ENCODE measurements at places on chromosomes 7 and 10.
A peak's percentile ranks its signal among the peaks of the same experiment; 100 is the strongest.

DNA sequence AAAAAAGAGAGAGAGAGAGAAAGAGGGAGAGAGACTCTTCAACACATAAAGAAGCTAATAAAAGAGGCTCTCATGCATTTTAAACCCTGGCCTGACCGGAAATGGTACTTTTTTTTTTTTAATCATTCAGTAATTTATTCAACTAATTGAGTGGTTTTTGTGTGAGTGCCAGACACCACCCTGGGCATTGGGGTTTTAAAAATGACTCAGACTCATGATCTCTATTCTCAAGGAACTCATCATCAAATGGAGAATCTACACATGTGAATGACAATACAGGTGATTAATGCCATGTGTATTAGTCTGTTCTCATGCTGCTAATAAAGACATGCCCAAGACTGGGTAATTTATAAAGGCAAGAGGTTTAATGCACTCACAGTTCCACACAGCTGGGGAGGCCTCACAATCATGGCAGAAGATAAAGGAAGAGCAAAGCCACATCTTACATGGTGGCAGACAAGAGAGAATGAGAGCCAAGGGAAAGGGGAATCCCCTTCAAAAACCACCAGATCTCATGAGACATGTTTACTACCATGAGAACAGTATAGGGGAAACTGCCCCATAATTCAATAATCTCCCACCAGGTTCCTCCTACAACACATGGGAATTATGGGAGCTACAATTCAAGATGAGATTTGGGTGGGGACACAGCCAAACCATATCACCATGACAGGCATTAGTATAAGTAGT is 158.5 kb upstream of the AUTS2 start:
- no peak for DNase-seq

GRCh38 chr10:86368987-86369386 is 2.4 kb upstream of the GRID1 start:
- no peak for DNase-seq

- DNase-seq, result no peak
These were observed 8.1 kb downstream of the GLCCI1 start for GRCh38 chr7:7976677-7977076.

GRCh38 chr7:129354428-129355157 is 79.6 kb upstream of the STRIP2 start:
- DNase-seq, result no peak

GRCh38 chr7:41633690-41634089 is 69.2 kb downstream of the INHBA start:
- DNase-seq, result no peak

DNA sequence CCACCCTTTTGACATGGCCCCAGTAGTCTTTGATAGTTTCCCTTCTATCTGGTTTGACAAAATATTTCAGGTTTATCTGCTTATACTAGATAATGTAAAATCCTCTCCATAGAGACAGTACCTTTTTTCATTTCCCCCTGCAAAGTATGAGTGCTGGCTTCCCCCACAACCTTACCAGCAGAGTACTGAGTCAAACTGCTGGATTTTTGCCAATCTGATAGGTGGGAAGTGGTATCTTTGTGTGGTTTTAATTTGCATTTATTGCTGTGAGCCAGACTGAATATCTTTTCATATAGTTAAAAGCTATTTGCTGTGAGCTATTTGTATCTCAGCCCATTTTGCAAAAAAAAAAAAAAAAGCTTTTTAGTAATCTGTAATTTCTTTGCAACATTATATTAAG is 32.1 kb upstream of the HECTD2 start:
- DNase-seq, result peak; percentile 3

DNA sequence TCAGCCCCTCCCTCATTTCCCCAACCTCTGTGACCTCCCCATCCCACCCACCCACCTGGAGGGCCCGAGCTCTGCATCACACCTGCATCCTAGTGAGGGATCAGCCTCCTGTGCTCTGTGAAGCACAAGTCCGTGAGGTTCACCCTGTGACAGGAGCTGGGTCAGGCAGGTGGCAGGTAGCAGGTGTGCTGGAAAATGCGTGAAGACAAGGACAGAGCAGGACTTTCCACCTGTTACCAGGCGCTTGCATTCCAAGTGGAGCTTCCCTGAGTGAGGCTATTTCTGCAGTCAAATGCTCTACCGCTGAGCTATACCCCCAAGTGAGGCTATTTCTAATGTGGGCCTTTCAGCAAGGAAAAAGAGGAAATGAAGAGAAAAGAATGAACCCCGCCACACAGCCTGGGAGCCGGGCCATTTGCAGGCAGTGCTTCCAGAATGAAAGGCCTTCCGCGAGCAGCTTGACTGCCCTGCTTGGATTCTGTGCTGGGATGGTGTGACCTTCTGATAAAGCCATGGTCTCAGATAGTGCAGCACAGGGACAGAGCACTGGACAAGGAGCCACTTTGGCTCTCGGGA is 13.3 kb upstream of the CPXM2 start:
- no peak for DNase-seq

DNA sequence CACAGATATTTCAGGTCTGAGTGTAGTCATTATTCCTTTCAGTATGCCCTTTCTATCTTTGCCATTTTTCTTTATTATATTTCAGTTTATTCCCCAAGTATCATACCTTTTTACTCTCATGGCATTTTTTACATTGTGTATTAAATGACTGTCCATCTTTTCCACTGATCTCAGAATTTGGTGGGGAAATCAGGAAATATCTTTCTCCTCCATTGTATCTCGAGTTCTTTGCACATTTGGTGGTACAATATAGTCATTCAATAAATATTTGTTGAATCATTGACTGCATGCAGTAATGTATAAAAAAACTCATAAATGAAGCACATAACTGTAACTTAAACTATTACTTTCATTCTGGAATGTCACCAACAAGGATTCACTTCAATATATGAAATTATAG is 354.7 kb downstream of the HGF start:
- no peak for DNase-seq

DNA sequence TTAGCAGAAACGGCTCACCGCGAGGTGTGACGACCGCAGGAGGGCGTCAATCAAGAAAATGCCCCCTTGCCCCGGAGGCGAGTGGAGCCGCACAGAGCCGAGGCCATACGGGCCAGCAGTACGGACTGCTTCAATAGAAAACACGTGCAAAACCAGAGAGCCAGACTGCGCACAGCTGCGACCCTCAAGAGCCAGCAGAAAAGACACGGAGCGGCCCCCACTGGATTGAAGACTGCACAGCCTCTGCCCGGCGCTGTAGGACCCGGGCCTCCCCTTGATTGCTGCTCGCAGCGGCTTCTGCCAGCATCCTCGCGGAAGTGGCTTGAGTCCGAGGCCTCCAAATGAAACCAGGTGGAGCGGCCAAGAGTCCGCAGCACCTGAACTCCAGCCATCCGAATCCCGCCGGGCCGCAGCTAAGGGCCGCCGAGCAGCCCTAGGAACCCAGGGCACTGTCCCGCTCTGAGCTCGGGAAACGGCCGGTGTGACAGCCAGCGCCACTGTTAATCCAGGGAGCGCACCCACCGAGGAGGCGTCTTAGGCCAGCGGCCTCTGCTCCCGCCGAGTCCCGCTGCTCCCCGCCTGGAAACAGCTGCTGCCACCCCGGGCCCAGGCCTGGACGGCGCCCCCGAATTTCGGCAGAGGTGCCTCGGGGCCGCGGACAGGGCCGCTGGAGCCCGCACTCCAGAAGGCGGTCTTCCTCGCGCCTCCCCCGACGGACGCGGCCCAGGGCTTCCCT is 660 bp upstream of the HHEX start:
- DNase-seq, result no peak

DNA sequence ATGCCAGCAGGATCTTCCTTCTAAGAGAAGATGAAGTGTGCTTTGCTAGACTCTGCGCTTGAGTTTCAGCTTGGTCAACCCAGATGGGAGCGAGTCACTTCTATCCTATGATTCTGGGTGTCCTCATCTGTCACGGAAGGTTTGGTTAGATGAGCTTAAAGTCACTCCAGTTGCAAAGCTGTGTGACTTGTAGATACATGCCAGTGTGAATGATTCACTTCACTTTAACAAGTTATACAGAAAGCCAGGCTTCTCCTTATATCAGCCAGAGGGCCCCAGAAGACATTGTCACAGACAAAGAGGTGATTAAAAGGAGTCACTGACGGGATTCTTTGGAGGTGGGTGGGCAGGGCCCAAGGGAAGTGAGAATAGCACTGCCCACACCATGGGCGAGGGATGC is 122.6 kb upstream of the PFKP start:
- DNase-seq, result no peak

DNA sequence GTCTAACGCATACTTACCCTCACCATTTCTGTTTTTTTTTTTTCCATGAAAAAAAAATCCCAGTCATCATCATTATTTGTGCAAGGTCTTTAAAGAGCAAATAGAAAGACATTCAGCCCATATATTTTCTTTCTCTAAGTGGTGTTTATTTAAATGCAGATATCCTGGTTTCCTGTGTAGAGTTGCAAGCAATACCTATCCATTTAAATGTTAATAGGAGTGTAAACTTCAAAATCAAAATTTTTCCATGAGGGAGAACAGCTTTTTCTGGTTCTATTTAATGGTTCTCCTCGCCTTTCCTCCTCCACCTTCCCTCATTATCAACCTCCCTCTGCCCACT is 120.1 kb upstream of the AGK start:
- no peak for DNase-seq

DNA sequence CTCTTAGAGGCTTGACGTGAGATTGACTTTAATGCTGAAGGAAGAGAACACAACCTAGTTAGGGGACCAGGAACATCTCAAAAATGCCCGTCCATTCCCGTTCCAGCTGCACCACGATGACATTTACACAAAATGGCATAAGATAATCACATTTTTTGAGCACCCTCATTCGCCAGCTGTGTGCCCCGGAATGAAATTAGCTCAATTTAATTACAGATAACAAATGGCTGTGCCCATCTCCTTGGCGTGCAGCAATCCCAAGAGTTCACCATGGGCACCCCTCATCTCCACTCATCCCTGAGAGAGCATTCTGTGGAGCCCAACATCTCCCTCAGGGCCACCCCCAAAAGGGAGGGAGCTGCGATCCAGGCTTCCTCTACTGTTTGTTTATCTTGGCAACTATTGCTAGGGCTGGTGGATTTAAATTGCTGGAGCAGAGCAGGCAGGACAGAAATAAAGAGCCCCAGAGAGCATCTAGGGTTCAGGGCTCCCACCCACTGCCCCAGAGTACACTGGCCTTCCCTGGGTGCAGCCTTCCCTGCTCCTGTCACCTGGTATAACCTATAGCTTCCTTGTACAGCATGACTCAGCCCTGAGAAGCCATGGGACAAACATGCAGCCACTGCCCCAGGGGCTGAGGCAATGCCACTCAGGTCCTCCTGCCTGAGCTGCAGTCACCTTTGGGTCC is 263.5 kb downstream of the ZEB1 start:
- no peak for DNase-seq

GRCh38 chr10:75540981-75541380 is 109.6 kb downstream of the LRMDA start:
- DNase-seq, result no peak

- DNase-seq, result no peak
These were observed 38.5 kb upstream of the STEAP4 start for GRCh38 chr7:88344956-88345832.

DNA sequence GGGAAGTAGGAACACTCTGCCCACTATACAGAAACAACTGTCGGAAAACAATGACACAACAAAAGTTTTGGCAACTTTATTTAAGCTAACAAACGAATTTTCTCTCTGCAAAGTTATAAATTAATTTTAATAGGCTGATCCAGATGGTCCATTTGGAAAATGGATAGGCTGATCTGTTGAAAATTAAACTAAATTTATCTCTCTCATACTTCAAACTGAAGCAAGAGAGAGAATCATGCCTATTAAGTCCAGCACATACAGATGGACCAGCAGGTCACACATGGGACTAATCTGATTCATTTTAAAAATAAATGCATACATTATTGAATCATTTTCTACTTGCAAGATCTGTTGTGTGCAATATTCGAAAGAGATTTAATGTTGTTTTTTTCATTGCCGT is 110.1 kb downstream of the BTRC start:
- DNase-seq, result no peak

- DNase-seq, result no peak
These were observed 17.9 kb downstream of the JCAD start for GRCh38 chr10:30041196-30042105.

- DNase-seq, result no peak
These were observed 1044.9 kb downstream of the TYW1 start for GRCh38 chr7:68041554-68041953.

DNA sequence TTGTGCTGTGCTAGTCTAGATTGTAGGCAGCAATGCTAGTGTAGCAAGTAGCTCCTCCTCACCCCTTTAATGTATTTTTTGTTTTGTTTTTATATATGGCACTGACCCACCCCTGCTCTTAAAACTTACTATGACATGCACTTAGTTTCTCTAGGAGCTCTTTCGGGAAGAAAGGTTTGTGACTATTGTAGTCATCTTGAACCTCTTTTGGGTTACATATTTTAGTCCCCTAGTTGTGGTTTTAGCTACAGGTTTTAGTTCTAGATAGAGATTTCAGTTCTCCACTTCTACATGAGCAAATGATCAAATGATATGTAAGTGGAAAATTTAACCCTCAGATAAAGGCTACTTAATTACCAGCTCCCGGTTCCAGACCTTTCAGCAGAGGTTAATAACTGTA is 14.9 kb downstream of the MINPP1 start:
- DNase-seq, result no peak

DNA sequence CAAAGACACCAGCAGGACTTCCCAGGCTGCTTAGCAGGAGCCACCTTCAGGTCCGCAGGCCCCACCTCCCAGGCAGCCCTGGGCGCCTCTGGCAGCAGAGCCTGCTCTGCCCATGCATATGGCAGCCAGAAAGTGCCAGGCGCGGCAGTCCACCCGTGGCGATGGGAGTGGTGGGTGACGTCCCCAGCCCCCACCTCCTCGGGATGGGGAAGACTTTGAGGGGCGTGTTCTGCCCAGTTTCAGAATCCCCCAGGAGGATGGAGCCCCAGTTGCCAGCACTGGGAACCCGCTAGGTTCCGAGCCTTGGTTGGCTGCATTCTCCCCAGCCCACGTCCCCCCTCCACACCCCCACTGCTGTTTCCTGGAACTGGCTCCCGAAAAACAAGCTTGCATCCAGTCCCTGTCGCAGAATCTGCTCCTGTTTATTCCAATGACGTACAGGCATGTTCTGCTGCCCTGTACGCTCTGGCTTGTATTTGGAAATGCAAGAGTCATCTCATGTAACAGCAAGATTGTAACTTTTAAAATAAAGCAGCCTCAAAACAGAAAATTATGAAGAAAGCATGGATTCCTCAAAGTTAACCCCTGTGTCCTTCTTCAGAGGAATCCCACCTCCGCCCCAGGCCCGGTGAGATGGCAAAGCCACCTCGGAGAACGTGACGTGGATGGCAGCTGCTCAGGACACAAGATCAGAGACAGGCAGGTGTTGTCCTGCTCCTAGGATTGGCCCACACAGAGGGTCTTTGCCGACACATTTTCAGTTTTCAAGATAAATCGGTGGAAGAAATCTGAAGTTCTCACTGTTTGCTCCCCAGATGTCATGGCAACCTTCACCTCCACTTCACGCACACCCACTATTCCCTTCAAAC is 87.8 kb upstream of the PPP2R2D start:
- no peak for DNase-seq

GRCh38 chr10:64571056-64571455 is 1049.9 kb downstream of the REEP3 start:
- no peak for DNase-seq
